ENCODE measurements at places on chromosomes 16 and 17.
A peak's percentile ranks its signal among the peaks of the same experiment; 100 is the strongest.

- no peak for DNase-seq
These were observed 25.7 kb downstream of the MAP3K3 start for GRCh38 chr17:63647936-63648335.

DNA sequence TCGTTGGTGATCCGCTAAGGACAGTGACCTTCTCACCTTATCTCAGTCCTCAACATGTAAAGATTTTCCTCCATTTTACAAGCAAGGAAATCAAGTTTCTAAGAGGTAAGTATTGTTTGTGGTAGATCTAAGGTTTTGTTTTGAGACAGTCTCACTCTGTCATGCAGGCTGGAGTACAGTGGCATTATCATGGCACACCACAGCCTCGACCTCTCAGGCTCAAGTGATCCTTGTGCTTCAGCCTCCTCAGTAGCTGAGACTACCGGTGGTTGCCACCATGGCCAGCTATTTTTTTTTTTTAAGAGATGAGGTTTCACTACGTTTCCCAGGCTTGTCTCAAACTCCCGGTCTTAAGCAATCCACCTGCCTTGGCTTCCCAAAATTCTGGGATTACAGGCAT, 34.9 kb downstream of the PRKCA start:
- no peak for DNase-seq

GRCh38 chr17:31823014-31823413, 36.0 kb downstream of the COPRS start:
- no peak for DNase-seq

GRCh38 chr17:33989361-33990148, 265.5 kb upstream of the CCL2 start:
- peak; percentile 70 for DNase-seq

GRCh38 chr17:1485423-1486376, 6.8 kb downstream of the MYO1C start:
- DNase-seq, result peak; percentile 76

DNA sequence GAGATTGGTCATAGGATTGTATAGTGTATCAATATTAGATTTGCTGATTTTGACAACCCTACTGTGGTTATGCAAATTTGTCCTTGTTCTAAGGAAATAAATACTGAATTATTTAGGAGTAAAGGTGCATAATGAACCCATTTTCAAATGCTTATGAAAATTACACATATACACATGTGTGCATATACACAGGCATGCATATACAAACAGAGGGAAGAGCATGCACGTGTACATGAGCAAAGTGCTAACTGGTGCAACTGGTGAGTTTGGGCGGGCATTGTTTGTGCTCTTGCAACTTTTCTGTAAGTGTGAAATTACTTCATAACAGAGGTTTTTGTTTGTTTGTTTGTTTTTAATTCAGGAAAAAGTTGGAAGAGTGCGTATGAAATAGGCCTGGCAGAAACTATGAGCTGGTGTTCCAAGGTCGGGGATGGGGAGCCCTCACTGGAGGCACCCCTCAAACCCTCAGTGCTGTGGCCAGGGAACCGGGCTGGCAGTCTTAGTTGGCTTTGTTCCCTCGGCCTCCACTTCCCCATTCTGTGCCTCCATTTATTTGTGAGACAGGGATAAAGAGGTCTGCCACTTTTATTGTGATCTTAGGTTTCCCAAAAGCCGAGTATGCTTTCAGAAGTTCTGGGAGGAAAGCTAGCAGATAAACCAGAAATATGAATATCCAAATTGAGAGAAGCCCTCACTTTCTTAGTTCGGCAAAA, 5.8 kb downstream of the DEXI start:
- no peak for DNase-seq

DNA sequence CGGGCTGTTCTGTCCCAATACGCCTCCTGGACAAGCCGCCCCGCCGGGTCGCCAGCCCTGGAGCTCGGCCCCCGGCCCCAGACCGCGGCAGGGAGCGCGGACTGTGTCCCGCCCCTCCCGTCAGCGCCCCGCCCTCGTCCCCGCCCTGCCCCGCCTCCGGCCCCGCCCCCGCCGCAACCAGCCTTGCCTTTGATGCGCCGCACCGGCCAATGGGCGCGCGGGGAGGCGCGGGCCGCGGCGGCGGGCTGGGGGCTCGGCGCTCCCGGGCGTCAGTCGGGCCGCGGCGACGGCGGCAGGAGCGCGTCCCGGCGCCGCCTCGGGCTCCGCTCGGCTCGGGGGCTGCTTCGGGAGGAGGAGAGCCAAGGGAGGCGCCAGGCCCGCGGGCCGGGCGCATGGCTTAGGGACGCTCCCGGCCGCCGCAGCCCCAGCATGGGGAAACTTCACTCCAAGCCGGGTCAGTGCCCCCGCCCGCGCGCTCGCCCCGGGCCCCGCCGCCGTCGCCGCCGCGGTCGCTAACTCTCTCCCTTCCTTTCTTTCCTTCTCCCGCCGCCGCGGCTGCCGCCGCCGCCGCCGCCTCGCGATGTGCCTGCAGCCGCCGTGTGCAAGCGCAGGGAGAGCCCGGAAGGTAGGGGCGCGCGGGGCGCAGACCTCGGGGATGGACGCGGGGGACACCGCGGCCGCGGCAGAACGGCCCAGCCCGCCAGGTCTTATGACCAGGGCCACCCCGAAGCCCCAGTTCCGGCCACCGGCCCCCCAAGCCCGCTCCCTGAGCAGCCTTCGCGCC, at the start of gene NKD1:
NKD1 (plus strand) TSS at position 272 of the 784 bp plus-strand sequence; CDS start at position 430, 158 bp downstream.
- peak; percentile 74 for DNase-seq

GRCh38 chr16:56352351-56353053, 72.8 kb downstream of the AMFR start:
- DNase-seq, result no peak

- DNase-seq, result no peak
These were observed 11.7 kb upstream of the TOB1 start for GRCh38 chr17:50877838-50878237.

DNA sequence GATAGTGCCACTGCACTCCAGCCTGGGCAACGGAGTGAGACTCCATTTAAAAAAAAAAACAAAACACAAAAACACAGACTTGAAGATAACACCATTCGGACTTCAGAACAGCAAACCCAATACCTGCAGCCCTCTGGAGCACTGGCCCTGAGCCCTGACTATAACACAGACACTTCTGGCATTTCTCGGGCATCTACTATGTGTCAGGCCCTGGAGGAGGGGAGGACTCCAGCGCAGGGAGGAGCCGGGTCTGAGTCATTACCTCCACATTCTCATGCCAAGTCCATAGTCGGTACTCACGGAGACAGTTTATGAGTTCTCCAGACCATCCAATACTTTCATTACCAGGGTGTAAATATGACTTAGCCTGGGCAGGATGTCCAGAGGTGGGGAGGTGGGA, 48.8 kb downstream of the PITPNM3 start:
- DNase-seq, result peak; percentile 54

DNA sequence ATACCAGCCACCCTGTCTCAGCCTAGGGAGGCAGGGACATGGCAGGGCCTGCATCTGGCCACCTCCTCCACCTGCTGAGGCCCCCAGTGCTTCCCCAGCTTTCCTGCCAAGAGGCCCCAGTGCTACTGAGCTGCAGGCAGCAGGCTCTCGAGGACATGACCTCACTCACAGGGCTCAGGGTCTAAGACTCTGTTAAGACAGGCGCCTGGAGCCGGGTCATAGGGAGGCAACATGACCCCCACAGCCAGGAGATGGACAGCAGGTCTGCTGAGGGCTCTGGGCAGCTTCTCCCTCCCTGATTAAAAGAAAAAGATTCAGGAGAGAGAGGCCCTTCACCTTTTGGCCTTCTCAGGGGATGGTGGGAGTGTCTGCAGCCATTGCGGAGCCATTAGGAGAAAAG, 23.2 kb upstream of the FASN start:
- no peak for DNase-seq

- DNase-seq, result no peak
These were observed 22.3 kb downstream of the NPTX1 start for GRCh38 chr17:80453998-80454556.

GRCh38 chr17:29591737-29592608, 959 bp upstream of the ANKRD13B start:
- DNase-seq, result peak; percentile 93

GRCh38 chr16:89860747-89861304, 12.6 kb upstream of the TCF25 start:
- DNase-seq, result peak; percentile 78

- DNase-seq, result no peak
These were observed 84.7 kb downstream of the PRKCB start for GRCh38 chr16:23920446-23920845.

DNA sequence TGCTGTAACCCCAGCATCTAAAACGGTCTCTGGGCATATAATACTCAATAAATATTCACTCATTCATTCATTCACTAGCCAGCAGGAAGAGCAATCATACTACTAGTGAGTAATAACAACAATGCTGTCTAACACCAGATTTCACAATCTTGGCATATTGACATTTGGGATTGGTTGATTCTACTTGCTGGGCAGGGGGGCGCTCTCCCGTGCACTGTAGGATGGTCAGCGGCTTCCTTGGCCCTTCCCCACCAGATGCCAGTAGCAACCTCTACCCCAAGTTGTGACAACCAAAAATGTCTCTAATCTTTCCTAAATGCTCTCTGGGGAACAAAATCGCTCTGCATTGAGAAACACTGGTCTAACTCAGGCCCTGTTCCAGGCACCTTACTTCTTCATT, 20.7 kb downstream of the WFDC1 start:
- no peak for DNase-seq
